ENCODE measurements at places on chromosomes 4 and X. TPM values are rescaled to one million over a fixed set of nuclear protein-coding genes. Genes with fewer than 3 reads are reported as not detected.

XAGE2 gene
- total RNA-seq = not detected

GRCh38 chrX:107454302-107454701, 4.8 kb downstream of the FRMPD3 start:
- DNase-seq = no peak

GRCh38 chr4:158818560-158819140, 49.8 kb downstream of the FNIP2 start:
- no peak for DNase-seq

FATE1 gene
- not detected for total RNA-seq

DNA sequence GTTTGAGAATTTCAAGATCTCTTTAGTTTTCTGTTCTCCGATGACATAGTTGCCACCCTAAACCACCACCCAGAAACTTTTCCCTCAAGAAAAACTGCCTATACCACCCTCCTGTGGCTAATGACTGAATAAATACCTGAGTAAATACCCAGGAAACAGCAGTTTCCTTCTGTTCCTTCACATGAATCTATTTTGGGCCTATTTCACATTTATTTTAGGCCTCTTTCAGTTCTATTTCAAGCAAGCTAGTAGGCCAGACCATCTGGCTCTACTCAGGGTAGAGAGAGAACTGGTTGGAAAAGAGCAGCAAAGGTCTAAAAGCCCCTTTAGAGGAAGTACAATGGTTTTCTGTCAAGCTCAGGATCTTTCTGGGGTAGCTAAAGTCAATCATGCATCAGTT, 23.4 kb downstream of the ARHGEF9 start:
- DNase-seq = no peak

- no peak for DNase-seq
Observed at GRCh38 chr4:2805712-2806389, 13.0 kb downstream of the SH3BP2 start.

GRCh38 chr4:56305390-56305789, 81.9 kb downstream of the AASDH start:
- DNase-seq = no peak

DNA sequence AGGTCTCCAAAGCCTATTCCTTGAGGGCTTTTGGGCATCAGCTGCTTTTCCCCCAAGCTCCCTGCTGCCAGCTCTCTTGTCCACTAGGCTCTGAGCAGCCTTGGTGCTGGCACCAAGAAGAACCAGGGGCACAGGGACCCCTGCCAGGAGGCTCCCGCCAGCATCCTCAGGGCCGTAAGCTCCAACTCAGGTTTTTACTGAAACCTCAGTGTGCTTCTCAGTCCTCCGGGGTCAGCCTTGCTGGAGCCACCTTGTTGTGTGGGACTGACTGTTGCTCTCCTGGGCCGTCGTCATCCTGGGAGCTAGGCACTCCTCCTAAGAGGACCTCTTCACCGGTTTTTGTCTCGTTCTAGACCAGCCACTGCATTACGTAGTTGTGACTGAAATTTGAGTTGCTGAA, 38.9 kb downstream of the NOP14 start:
- no peak for DNase-seq

GRCh38 chrX:11269996-11270395, 23.2 kb upstream of the AMELX start:
- DNase-seq = no peak

DNA sequence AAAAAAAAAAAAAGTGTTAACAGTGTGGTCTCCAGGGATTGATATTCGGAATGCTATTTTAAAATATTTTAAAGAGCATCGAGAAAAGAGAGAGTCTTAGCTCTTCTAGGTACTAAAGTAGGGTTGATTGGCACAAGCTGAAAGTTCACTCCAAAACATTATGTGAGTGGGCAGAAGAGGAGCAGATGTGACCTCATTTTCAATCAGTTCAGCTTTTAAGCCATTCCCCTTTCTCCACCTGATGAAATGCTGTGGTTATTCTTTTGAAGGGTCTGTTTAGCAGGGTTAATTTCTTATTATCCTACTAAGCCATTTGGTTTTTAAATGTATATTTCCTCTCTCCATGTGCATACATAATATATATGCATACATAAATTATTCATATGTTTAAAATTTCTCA, 69.2 kb downstream of the GALNT7 start:
- DNase-seq = no peak

DNA sequence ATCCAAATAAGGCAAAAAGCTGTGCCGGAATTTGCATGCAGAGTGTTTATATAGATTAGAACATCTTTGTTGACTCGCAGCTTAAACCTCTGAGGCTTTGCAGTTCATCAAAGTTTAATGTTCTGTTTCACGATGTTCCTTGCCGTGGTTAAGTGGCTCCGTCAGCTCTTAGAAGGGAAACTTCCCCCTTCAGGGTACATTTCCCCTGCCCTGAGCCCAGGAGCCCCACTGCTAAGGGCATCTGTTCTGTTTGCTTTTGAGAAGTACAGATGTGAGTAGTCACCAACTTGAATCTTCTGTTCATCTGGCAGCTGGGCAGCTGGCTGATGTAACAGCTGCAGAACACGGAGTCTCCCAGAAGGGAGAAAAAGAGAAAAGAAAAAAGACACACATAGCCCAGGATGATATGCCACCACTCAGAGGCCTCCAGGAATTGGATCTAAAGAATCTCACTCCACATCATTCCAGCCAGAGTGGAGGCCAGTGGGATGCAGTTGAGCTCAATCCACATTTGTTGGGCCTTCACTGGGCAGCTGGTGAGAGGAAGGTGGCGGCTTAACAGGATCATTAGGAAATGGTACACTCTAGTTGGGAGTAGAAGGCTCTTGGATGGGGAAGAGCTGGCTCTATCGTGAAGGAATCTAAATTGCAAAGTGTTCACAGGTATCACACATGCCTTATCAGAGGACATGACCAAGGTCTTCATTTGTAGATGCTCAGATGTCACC, 178.7 kb upstream of the RBPJ start:
- DNase-seq = no peak

DNA sequence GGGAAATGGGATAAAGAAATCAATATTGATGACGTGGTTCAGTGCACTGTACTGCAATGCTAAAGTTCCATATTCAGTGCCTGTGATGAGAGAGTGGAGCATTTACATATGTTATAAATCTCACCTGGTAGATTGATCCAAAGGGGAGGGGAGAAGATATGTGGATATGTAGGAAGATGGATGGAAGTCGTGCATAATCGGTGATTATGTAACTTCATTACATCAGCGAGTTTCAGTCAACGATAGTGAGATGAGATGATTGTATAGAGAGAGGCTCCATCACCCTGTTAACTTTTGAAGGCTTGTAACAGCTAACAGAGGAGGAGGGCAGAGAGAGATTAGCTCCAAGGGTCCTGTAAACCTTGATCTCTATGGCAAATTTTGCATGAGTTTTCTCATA, 1.8 kb downstream of the IL1RAPL1 start:
- DNase-seq = no peak

EGFL6 gene
- total RNA-seq = 15.7 TPM

DNA sequence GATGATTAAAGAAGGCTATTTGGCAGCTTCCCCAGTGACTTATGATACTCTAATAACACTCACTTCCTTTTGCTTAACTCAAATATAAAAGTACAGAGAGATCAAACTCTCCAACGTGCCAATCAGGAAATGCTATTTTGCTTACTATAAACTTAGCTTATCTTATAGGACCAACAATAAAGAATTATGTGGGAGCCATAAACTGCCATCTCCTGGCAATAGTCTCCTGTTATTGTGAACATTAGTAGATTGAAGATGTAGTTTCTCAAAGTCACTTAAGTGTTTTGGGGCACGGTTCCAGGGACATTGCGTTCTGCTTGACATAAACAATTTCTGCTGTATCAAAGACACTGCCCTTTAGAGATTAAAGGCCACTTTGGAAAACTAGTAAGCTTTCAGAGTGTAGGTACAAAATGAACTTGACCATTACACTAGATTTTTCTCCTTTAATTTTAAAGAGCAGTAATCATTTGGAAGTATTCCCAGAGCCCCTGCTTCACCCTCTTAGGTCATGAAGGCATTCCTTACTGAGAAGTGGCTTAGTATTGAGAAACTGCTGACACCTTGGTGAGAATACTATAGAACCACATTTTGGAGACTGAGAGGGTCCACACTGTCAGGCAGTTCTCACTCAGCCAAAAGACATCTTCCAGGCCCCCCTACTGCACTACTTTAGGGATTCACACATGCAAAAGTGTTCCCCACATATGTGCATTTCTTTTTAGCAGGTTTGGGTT, 51.9 kb downstream of the MAOA start:
- DNase-seq = no peak

- no peak for DNase-seq
Observed at GRCh38 chr4:105184316-105184980, 37.8 kb downstream of the TET2 start.

DNA sequence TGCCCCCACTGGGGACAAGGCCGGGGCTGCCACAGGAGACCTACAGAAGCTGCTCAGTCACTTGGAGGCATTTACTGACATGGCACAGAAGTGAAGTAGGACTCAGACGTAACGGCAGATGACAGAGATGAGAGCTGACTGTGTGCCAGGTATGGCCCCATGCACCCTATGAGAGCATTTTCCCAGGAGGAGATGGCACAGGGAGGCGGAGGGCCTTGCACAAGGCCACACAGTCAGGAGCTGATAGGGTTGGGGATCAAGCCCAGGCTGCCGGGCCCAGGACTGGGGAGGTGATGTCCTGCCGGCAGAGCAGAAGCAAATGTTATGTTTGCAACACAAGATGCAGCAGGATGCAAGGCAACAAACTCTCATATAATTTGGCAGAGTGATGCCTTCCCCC, 34.1 kb downstream of the NAT8L start:
- DNase-seq = no peak

DNA sequence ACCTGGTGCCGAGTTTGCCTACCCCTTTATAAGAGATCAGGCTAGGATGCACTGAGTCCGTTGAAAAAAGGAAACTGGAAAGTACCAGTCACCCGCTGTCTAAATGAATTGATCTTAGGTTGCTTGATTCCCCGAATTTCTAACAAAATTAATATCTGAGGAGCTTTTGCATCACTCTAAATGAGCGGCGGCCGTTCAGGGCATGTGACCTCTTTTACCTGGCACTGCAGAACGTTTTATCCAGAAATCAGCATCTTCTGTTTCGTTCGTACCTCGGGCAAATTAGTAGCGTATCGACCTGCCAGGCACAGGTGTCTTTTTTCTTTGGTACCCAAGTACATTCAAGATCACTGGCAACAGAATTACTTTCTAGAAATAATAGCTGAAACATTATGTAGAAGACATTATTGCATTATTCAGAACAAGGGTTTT, 876 bp downstream of the KLHL2 start:
- no peak for DNase-seq

STATH gene
- not detected for total RNA-seq

GRCh38 chr4:25797136-25797535, 65.7 kb downstream of the SEL1L3 start:
- no peak for DNase-seq

TMEM271 gene
- not detected for total RNA-seq

- DNase-seq = no peak
Observed at GRCh38 chrX:3420316-3420715, 73.9 kb upstream of the MXRA5 start.

DNA sequence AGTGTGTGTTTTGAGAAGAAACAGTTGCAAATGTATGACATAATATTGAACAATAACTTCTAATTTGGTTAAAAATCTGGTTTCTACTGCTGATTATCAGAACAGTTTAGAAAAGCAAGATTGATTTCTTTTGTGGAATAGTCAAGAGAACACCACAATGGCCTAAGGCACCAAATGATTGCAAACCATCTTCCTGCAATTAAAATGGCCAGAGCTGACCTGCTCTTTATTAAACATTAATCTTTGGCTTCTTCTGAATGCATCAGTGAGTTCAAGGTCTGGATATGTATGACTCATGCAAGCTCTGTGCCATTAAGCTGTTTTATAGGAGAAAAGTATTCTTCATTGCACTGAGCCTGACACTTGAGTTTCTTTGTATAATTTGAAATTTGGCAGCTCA, 107.8 kb upstream of the PDHA2 start:
- DNase-seq = no peak

DNA sequence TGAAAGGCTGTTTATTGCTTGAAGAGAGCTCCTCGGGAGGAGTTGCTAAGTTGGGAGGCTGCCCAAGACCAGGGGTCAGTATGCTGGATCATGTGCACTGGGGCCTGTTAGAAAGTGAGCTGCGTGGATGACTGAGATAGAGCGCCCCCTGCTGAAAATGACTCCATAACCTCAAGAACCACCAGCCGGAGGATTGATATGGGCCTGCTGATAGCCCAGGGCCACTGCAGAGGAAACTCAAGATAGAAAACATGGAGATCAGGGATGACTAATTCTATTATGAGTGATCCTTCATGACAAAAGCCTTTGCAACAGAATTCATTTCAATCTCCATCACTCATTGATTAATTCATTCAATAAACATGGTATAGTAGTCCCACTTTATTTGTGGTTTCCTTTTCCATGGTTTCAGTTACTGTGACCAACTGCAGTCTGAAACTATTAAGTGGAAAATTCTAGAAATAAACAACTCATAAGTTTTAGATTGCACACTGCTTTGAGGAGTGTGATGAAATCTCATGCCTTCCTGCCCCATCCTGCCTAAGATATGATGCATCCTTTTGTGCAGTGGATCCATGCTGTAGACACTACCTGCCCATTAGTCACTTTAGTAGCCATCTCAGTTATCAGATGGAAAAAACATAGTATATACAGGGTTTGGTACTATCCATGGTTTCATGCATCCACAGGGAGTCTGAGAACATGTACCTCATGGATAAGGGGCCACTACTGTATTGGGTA, 126.7 kb upstream of the MBNL3 start:
- DNase-seq = no peak

SCD5 gene
- 4.7 TPM for total RNA-seq

GAB3 gene
- total RNA-seq = 13.7 TPM

DNA sequence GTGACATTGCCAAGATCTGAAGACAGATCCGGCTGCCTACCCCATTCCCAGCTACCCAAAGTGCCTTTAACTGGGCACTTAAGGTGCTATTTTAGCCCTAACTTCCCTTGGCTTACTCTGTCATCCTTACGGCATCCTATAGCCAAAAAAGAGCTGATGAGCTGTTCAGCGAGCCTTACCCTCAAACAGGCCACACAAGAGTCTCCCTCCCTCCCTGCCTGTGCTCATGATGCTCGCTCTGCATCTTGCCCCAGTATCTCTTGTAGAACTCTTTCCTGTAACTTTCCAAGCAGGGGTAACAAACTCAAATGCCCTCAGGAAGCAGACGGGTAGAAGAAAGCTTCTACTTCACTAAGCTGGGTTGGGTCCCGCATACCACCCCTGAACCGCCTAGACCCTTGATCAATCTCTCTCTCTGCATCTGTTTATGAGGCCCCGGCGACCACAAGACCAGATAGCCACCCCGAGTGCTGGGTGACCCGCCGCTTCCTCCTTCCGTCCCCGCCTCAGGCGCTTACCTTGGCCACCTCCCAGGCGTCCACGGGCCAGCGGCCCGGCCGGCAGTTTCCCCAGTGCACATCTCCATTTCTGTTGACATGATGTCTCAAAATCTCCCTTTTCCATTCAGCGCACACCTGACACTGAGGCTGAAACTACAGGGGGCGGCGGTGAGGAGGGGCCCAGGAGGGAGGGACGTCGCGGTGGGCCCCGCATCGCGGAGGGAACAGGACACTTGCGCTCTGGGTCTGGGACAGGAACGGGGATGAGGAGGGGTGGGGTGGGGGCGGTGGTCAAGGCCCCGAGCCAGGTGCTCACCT, 663 bp downstream of the CXorf38 start:
- no peak for DNase-seq

PNPLA4 gene
- total RNA-seq = 19.9 TPM

GRCh38 chr4:156374069-156374468, 420.4 kb upstream of the CTSO start:
- DNase-seq = no peak

Measured in mesenteric fat pad (tissue), 1 donor.